Activated naive CD8-positive, alpha-beta T cell treated with anti-CD3 and anti-CD28 coated beads for 36 hours (primary cell): ENCODE measurements at places on chromosomes 4 and X.

DNA sequence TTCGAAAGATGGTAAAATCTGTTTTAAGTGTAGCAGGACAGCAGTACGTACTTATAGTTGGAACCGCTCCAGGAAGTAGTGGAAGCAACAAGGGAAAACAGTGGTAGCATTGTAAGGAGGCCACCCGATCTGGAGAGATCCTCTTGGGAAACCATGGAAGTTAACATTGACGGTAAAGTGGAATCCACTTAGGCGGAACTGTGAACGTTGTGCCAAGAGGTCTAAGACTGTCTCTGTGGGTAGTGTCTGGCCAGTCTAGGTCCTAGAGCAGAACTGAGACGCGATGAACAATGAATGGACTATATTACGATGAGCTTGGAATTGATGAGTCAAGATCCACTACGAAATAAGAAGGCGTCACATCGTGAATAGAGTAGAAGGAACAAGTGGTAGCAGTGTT lies 124.0 kb downstream of the TENM3 start:
- no peak for DNase-seq

DNA sequence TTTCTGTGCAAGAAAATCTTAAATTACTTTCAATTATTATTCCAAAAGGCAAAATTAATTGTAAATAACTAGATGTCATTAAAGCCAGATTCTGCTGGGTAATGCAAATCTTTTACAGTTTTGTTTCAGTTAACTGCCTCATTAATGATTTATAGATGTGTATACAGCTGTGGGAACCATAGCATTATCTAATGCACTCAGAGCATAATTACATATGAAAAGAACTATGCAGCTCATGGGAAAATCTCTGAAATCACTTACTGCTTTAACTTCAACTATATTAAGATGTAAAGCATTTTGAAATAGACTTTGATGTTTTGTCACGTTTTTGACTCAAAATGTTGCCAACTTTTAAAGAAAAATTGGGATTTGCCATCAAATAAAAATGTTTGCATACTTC lies 630.3 kb upstream of the KLHL4 start:
- DNase-seq, result no peak

- DNase-seq, result no peak
Measured at GRCh38 chr4:74944354-74944793, 11.5 kb downstream of the PARM1 start.

DNA sequence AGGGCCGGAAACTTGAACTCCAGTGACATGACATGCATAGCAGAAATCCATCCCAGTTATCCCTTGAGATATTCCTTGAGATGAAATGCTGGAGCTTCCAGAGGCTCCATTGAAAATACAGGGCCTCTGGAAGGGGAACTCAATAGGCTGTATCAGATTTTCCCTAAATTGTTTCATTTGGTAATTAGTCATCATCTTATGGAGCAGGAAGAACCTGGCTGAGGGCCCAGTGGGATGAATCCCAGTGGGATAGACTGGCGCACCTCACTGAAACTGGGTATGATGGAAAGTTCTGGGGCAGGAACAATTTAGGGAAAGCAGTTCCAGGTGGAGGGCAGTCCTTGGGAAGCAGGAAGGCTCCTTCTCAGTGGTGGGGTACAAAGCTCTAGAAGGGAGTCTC lies 307.8 kb upstream of the DIPK2B start:
- DNase-seq, result no peak

GRCh38 chrX:14936561-14936960 lies 63.3 kb downstream of the MOSPD2 start:
- no peak for DNase-seq
